ENCODE measurements at places on chromosomes 5 and 9. TPM values are rescaled to one million over a fixed set of nuclear protein-coding genes. Genes with fewer than 3 reads are reported as not detected.

Gene IL9
- not detected for total RNA-seq

Gene IFNA21
- not detected for total RNA-seq

GRCh38 chr9:33232815-33233214 is 7.2 kb upstream of the SPINK4 start:
- DNase-seq = no peak

DNA sequence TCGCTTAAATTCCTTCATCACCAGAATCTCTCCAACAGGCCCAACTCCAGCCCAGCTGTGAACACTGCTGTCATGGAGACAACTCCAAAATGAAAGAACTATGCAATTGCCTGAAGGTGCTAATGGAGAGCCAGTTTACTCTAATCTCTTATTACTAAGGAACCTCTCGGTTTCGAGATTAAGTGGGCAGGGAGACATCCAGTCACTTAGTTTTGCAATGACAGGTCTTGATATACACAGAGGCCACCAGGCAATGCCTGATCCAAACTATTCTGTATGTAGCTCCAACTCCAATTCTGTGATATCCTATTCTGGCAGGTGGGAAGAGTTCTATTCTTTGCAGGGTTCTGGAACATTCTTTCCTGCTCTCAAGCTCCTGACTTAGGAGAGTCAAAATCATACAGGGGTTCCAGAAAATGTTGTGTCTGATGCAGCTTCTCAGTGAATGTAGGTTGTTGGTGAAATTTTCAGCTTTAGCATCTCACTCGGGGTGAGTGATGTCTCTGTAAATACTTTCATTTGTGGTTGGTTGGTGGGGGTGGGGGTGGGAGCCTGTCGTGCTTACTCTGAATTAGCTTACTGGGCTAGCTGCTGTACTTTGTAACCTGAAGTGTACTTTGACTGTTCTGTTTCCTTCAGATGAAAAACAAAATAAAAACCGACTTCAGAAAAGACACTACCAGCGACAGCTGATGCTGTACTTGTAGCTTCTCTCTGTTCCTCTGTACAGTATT is 170.9 kb downstream of the PALM2AKAP2 start:
- peak; percentile 33 for DNase-seq

Gene AFF4
- 74.8 TPM for total RNA-seq

GRCh38 chr9:138114501-138115245 is 237.1 kb downstream of the CACNA1B start:
- no peak for DNase-seq

Gene SHOC1
- not detected for total RNA-seq

- DNase-seq = no peak
These were observed 53.9 kb downstream of the ZNF366 start for GRCh38 chr5:72453246-72453775.

Gene KCNV2
- not detected for total RNA-seq

Gene NSA2
- 86.2 TPM for total RNA-seq

- DNase-seq = no peak
These were observed 36.6 kb upstream of the SPTLC1 start for GRCh38 chr9:92151691-92152393.

Gene PCDHB16
- total RNA-seq = not detected

Gene IL31RA
- total RNA-seq = not detected

GRCh38 chr9:126633881-126634558 is 20.3 kb downstream of the LMX1B start:
- no peak for DNase-seq

DNA sequence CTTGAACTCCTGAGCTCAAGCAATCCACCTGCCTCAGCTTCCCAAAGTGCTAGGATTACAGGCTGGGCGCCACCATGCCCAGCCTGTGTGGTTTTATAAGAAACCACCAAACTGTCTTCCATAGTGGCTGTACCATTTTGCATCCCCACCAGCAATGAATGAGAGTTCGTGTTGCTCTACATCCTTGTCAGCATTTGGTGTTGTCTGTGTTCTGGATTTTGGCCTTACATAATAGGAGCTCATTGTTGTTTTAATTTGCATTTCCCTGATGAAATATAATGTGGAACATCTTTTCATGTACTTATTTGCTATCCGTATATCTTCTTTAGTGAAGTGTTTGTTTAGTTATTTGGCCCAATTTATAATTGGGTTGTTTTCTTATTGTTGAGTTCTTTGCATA is 29.8 kb downstream of the PHF2 start:
- DNase-seq = no peak

GRCh38 chr5:80069251-80069800 is 34.2 kb downstream of the THBS4 start:
- no peak for DNase-seq

Gene EQTN
- not detected for total RNA-seq

Gene GARIN3
- total RNA-seq = not detected
